ENCODE measurements at places on chromosomes 4 and X. TPM values are rescaled to one million over a fixed set of nuclear protein-coding genes. Genes with fewer than 3 reads are reported as not detected.

Gene ZNF674
- total RNA-seq: 2.9 TPM

Gene CDKL2
- 0.38 TPM for total RNA-seq

Gene MGARP
- 6.7 TPM for total RNA-seq

DNA sequence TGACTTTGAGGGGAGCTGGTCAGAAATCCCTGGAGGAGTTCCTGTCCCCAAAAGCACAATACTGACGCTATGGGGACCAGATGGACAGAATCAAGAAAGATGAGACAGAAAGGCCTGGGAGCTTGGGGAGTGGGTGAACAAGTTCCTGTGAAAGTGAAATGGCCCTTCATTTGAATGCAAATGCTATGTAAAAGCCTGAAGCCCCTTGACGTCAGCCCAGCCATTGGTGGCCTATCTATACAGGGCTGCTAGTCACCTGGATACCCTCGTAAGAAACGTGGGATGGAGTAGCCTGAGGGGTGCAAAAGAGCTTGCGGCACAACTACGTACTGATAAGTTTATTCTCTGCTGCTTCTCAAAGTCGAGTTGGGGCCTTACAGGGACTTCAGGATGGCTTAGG, at the start of gene CDX4:
Gene CDX4 (plus strand): TSS at position 223 of the 400 bp plus-strand sequence. CDS start 201 bp downstream, outside the sequence.
- DNase-seq: no peak

DNA sequence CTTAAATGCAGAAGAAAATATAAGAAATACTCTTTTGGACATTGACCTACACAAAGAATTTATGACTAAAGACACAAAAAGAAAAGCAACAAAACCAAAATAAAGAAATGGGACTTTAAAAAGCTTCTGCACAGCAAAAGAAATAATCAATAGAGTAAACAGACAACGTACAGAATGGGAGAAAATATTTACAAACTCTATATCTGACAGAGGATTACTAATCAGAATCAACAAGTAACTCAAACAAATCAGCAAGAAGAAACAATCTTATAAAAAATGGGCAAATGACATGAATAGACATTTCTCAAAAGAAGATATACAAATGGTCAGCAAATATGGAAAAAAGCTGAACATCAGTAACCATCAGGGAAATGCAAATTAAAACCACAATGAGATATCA, 37.6 kb upstream of the UGT2B17 start:
- no peak for DNase-seq

DNA sequence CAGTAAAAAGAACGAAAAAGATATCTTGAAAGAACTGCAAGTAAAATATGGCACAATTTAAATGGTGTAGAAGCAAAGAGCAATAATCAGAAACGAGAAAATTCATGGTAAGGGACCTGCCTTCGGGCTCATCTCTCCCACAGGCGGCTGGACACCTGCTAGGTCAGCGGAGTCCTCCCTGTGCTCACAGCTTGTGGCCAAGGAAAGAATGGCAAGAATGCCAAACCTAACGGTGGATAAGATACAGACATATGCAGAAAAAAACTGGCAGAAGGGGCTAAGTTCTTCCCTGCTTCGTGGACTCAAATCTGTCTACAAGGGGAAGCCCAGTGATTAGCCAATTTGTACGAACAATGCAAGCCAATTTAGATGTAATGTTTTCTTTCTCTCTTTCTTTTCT, 152.1 kb upstream of the VCX start:
- DNase-seq: no peak

DNA sequence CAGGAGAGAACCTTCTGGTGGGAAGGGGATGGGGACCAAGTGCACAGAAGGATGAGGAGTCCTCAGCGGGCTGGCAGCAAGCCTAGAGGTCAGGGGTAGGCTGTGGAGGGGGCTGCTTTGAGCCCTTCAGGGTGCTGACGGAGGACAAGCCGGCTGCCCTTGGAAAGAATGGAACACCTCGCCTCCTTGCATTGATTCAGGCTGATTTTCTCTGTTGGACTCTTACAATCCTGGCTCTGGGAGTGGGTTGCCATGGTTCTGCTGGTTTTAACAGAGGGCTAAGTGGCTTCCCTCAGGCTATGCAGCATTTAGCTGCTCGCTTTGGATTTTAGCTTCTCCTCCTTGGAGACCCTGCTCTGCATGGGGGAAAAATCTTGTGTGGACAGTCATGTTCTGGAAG, 49.4 kb upstream of the CHRNA9 start:
- DNase-seq: no peak

Gene USP17L30
- not detected for total RNA-seq

GRCh38 chr4:103429283-103429682, 231.1 kb upstream of the CENPE start:
- DNase-seq: no peak

- DNase-seq: no peak
These were observed 30.0 kb downstream of the CTBP1 start for GRCh38 chr4:1218634-1219565.

Gene SUPT20HL2
- total RNA-seq: not detected

DNA sequence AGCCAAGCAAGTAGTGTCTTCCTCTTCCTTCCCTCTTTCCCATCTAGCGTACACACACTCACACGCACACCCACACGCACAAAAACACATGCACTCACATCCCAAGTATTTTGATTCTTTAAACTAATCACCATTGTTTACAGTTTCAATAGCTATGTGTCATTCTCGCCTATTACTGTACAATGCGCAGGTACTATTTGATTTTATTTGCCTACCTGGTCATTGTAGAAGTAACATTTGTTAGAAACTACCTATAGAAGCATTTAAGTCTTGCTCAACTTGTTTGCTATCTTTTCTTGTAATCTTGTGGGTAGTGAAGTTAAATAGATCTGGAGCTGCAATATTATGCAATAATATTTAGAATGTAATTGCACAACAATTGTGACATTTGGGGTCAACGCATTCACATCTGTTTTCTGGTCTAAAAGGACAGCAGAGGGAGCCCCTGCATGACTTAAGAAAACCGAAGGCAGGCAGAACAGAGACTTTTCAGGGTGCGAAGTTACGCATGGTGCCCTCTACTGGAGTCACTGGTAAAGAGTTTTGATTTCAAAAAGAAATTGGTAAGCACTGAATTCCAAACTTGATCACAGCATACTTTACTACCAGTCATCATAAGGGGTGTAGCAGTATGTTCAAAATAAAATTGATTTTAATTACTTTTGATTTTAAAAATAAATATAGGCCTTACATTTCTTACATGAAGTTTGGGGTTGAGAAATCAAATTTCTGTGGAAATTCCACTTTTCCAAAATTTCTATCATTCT, 503.3 kb upstream of the FAM241A start:
- no peak for DNase-seq

GRCh38 chrX:118502161-118502789, 6.7 kb downstream of the DOCK11 start:
- DNase-seq: no peak

Gene IL3RA
- 5.2 TPM for total RNA-seq

DNA sequence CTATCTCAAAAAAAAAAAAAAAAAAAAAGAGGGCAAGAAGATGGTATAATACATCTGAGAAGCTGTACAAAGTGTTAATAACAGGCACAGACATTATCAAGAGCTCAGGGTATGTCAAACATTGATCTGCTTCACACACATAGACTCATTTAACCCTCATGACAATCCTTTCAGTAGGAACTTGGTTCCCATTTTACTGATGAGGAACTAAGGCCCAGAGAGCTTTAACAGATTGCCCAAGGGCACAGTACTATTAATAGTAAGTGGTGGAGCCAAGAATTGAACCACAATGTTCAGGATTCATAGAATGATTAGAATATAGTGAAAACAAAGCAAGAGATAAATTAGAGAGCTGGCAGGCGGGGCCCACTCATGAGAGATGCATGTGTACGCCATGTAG, 154.4 kb downstream of the EFHC2 start:
- DNase-seq: no peak

Gene UNC5C
- 4.6 TPM for total RNA-seq

DNA sequence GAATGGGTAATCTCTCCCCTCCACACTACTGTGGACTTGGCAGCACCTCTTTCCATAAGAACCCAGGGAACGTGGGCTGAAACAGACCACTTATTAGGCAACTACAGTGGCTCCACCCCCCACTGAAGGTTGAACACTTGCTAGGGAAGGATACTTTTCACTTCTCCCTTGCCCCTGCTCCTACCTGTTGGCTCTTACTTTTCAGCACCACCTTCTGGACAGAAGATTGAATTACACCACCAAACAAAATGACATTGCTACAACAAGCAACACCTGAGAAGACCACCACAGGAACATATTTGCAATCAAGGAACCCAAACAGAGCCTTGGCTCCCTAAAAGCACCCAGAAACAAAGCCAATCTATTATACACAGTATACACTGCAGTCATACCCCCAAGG, 132.1 kb upstream of the CXCL13 start:
- no peak for DNase-seq

- no peak for DNase-seq
These were observed 45.6 kb upstream of the USP46 start for GRCh38 chr4:52704661-52705060.

DNA sequence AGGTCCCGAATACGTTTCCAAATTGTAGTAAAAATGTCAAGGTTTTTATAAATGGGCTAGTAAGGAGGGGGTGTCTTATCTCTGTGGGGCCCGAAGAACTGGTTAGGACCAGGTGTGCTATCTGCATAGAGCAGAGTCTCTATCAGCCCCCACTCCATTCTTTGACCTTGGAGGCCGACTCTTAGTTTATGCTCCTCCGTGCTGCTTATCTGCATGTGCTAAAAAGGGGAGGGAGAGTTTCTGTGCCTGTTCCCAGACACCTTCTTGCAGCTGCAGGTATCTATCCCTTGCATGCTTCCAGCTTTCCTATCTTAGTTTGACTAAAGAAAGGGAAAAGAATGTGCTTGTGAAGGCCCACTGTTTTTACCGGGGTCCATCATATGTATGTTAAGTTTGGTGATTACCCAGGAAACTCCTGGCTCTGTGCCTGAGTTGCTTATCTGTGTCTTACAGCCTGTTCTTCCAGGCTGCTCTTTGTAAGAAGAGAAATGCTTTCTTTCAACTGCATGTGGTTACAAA, 28.6 kb upstream of the NAF1 start:
- DNase-seq: no peak

Gene ARSH
- total RNA-seq: not detected

Gene SLC6A14
- total RNA-seq: not detected

DNA sequence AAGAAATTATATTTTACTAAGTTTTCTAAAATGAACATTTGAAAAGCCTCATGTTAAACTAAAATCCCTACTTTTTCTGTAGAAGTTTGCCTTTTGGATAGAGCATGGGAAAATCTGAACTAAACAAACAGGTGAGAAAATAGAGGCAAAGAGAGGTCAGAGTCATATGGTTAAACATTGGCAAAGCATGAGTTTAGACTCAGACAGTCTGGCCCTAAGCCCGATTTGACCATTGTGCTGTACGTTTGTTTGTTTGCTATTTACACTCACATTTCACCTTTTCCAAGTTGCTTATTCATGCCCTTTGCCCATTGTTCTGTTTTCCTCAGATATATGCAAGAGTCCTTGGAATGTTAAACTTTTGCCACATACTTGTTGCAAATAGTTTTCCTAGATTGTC, 85.4 kb downstream of the TIGD2 start:
- DNase-seq: no peak

Gene MAGEB3
- not detected for total RNA-seq

Gene NPNT
- 40.6 TPM for total RNA-seq

DNA sequence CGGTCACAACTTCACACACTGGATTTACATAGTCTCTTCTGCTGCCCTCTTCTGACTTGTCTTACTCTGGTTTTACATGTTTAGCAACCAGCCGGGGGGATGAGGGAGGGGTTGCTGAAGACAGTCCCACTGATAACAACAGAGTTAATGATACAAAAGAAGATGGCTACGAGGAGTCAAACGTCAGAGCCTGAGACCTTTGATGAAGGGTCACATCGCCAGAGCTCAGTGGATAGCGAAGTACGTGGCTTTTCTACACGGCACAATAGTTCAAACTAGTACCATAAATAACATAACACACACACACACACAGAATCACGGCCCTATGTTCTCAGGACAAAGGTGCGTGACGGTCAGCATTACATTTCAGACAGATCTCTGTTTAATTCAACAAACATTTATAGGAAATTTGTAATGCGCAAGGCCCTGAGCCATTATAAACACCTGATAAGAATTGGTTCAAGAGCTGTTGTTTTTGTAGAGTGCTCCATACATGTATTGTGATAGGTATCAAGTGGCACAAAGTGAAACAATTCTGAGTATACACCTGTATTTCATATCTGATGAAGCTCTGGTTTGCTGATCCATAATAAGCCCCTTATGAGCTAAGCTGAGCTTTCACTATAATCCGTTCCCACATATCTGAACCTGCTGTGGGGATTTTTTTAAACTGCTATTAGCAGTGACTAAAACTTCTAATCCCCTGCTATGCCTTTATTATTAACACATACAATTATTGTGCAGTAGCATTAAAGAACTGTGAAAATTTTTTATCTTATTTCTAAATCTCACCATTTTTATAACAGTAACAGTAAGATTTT, 100.0 kb downstream of the NR3C2 start:
- no peak for DNase-seq

DNA sequence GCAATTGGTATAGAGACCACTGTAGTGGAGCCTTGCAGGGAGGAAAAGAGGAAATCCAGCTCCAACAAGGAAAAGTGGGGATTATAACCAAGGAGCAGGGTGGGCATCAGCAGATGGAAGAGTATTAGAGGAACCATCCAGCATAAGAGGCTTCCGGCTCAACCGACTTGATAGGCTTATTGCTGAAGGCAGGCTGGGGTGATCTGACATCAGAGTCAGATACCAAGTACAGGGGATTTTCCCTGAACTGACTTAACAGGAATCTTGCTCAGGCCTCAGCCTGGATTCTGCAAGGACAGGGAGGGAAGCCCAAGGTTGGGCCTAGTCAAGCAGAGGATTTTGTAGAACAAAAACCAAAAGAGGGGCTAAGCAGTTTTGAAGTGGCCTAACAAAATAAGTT, 129.6 kb downstream of the DCLK2 start:
- no peak for DNase-seq

DNA sequence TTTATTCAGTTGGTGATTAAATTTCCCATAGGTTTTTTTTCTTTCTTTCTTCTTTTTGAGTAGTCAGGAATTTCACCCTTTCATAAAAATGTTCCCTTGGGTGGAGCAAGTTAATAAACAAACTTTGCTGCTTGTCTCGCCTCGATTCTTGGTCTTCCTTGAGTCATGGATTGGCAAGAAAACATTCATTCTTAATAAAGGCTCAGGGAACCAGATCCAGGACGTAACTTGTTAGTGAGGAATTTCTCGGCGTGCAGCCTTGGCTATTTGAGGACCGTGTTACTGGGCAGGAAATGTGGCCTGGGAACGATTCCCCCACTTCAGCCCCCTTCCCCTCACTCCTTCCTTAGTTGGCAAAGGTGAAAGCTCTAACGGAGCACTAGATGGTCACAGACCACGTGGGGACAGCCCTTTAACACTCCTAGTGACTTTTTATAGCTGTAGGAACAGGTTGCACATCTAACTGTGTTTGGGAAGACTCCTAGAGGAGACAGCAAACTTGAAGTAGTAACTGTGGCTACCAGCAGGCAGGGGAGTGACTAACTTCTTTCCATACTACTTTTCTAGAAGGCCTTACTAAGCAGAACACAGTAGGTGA, 106.8 kb downstream of the UCHL1 start:
- no peak for DNase-seq

Gene STATH
- not detected for total RNA-seq

Gene CHRNA9
- total RNA-seq: not detected

Measured in omental fat pad (tissue), 4 donors.